Naive thymus-derived CD4-positive, alpha-beta T cell (primary cell): ENCODE measurements at places on chromosomes 7 and 10. TPM values are rescaled to one million over a fixed set of nuclear protein-coding genes. Genes with fewer than 3 reads are reported as not detected.

DNA sequence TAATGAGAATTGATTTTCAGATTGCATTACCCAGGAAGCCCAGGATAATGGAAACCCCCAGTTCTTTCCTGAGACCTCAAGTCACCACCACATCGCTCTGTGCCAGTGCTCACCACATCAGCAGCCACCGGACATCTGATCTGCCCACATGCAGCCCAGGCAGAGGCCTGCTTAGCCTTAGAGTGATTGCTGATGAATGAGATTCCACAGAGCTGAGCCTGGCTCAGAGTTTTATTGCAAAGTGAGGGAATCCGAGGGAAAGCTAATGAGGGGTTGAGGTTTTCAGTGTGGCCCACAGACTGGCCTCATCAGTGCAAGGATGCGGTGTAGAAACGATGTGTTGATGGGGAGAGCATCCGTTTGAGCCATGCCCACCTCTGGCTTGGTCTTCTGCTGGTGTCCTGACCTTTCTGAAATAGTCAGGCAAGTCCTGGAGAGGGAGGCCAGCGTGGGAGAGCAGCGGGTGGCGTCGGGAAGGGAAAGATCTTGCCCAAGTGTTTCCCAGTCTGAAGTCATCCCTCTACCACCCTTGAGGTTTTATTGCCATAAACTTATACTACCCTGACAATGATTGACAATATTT is 120.3 kb downstream of the ITIH5 start:
- no peaks in the 10 kb centered on the region for H3K27me3 ChIP-seq
- no peaks in the 10 kb centered on the region for H3K4me1 ChIP-seq
- H3K36me3 ChIP-seq: no peaks in the 10 kb centered on the region
- H3K4me3 ChIP-seq: no peak overlapping the region
- DNase-seq: no peak

DNA sequence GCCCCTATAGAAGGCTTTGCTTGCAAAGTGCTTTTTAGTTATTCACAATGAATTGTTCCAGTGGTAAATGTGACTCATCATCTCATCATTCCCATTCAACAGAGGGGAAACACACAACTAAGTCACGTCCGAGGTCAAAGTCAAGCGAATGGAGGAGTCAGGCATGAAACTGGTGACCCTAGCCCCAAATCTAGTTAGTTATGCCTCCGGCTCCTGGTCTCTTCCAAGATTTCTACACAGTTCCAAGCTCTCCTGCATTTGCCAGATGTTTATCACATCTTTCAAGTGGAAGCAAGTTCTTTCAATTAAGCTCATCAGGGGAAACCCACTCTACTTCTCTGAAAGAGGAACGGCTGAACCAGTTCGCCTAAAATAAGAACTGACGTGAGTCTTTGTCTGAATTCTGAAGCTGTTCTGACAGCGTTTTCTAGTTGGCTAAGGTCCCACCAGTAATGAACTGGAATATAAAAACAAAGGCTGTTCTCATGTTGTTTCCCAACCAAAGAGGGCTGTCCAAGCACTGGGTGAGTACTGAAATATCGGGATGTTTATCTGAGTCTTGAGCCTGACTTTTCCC is 140.9 kb upstream of the NRBF2 start:
- no peak for DNase-seq

DNA sequence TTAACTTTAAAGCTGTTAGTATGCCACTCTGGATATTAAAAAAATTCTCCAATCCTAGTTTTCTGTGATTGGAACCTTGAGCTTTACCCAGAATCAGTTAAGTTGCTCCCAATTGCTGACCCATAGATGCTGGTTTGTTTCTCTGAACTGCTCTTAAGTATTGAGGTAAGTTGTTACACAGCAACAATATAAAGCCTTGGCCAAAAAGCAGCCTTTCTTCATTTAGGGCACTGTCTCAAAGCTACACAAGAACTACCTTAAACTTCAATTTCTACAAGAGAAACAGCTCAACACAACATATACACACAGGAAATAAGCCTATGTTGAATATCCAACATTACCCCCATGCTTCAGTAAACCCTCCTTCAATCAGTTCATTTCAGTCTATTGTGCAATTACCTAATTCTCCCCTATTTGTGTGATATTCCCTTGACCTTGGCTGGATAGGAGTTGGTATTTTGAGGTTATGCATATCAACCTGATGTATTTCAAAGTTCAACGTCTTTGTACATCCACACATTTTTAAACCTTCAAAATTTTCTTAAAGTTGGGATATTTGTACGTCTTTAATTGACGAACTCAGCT is 11.5 kb downstream of the HNRNPA2B1 start:
- no peak for DNase-seq
- no peak overlapping the region for H3K4me3 ChIP-seq
- no peak overlapping the region for H3K27ac ChIP-seq
- peaks cover 52% of the 10 kb centered on the region for H3K36me3 ChIP-seq
- H3K27me3 ChIP-seq: no peaks in the 10 kb centered on the region
- peaks cover 34% of the 10 kb centered on the region for H3K4me1 ChIP-seq

GRCh38 chr10:47224546-47225218 is 75.3 kb upstream of the GDF10 start:
- H3K36me3 ChIP-seq: no peaks in the 10 kb centered on the region
- no peak overlapping the region for H3K4me3 ChIP-seq
- no peaks in the 10 kb centered on the region for H3K27me3 ChIP-seq
- H3K4me1 ChIP-seq: no peaks in the 10 kb centered on the region
- DNase-seq: no peak

DNA sequence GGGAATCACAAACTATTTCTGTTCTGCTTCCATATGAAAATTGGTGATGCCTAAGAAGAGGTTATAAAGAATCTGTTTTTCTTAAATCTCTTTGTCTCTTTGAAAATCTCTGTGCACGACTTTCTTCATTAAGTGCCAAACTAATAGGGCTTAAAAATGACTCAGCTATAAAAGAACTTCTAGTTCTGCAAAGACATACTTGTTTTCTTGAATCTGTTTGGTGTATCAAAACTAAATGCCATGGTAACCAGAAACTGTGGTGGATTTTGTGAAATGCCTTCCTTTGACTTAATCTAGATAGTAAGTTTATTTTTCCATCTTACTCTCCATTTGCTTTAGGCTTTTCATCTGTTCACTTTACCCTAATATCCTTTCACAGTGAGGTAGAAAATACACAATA is 417.8 kb downstream of the PARD3 start:
- H3K27me3 ChIP-seq: no peaks in the 10 kb centered on the region
- DNase-seq: no peak
- no peak overlapping the region for H3K27ac ChIP-seq
- H3K4me1 ChIP-seq: no peaks in the 10 kb centered on the region

DNA sequence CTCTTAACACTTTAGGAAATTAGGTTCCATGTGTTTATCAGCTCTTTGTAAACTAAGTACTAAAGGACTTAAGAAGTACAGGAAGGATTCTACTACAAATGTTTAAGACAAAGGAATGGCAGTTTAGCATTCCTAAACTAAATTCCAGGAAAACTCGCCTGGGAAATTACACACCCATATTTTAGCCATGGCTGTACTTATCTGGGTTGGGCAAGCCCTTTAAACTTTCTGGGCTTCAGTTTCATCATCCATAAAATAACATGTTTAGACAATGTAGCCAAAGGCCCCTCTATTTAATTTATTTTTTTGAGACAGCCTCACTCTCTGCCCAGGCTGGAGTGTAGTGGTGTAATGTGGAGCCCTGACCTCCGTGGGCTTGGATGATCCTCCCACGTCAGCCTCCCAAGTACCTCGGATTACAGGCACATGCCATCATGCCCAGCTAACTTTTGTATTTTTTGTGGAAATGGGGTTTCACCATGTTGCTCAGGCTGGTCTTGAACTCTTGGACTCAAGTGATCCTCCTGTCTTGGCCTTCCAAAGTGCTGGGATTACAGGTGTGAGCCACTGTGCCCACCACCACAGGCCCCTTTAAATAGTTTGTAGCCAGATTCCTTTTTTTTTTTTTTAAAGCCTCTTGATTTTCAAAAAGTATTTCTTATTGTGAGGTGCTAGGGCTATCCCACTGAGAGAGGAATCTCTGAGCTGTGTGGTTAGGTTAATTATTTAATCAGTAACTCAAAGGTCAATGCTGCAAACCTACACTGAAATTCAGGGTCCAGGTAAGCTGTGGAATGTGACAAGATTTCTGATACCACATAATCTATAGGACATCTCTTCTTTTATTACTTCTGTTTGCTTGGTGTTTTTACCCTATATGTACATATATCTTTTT is 32.1 kb downstream of the TMEM60 start:
- no peak overlapping the region for H3K4me3 ChIP-seq
- no peak for DNase-seq
- no peaks in the 10 kb centered on the region for H3K27me3 ChIP-seq
- H3K4me1 ChIP-seq: no peaks in the 10 kb centered on the region
- no peak overlapping the region for H3K27ac ChIP-seq

- H3K4me3 ChIP-seq: no peak overlapping the region
- H3K36me3 ChIP-seq: no peaks in the 10 kb centered on the region
- no peak overlapping the region for H3K27ac ChIP-seq
- H3K27me3 ChIP-seq: no peaks in the 10 kb centered on the region
Measured at GRCh38 chr7:47635091-47636080, 53.5 kb upstream of the TNS3 start.

- H3K4me3 ChIP-seq: no peak overlapping the region
- H3K4me1 ChIP-seq: no peaks in the 10 kb centered on the region
- H3K27ac ChIP-seq: no peak overlapping the region
- no peaks in the 10 kb centered on the region for H3K27me3 ChIP-seq
Measured at GRCh38 chr7:125149151-125149550, 219.5 kb upstream of the POT1 start.

- no peak for DNase-seq
- no peak overlapping the region for H3K27ac ChIP-seq
- H3K4me3 ChIP-seq: no peak overlapping the region
- no peaks in the 10 kb centered on the region for H3K4me1 ChIP-seq
- no peaks in the 10 kb centered on the region for H3K36me3 ChIP-seq
Measured at GRCh38 chr7:21636694-21637093, 93.9 kb downstream of the DNAH11 start.

GRCh38 chr7:73308074-73308664 is 457 bp downstream of the NSUN5 start:
- H3K27ac ChIP-seq: peak overlapping the region; percentile 72
- peaks cover 7% of the 10 kb centered on the region for H3K4me1 ChIP-seq
- DNase-seq: no peak
- H3K36me3 ChIP-seq: peaks cover 42% of the 10 kb centered on the region
- H3K27me3 ChIP-seq: no peaks in the 10 kb centered on the region
- peak overlapping the region; percentile 79 for H3K4me3 ChIP-seq

GRCh38 chr7:101518336-101518735 is 110.8 kb downstream of the MYL10 start:
- no peaks in the 10 kb centered on the region for H3K27me3 ChIP-seq
- no peaks in the 10 kb centered on the region for H3K36me3 ChIP-seq
- no peak overlapping the region for H3K4me3 ChIP-seq
- no peaks in the 10 kb centered on the region for H3K4me1 ChIP-seq
- H3K27ac ChIP-seq: no peak overlapping the region
- no peak for DNase-seq

- H3K27me3 ChIP-seq: no peaks in the 10 kb centered on the region
- H3K4me3 ChIP-seq: peak within 1 kb of the TSS; percentile 86
- H3K36me3 ChIP-seq: no peaks in the 10 kb centered on the region
- peak within 1 kb of the TSS; percentile 99 for H3K27ac ChIP-seq
- DNase-seq: peak; percentile 97
- H3K4me1 ChIP-seq: peaks cover 27% of the 10 kb centered on the region
Measured at GRCh38 chr10:5813341-5814109, at the start of gene GDI2. GDI2 (minus strand) TSS chr10:5813434; CDS start chr10:5813258, 176 bp downstream.

GRCh38 chr10:77741746-77742145 is 104.1 kb upstream of the KCNMA1 start:
- H3K4me3 ChIP-seq: no peak overlapping the region
- no peak for DNase-seq
- H3K27ac ChIP-seq: no peak overlapping the region
- no peaks in the 10 kb centered on the region for H3K4me1 ChIP-seq
- H3K36me3 ChIP-seq: no peaks in the 10 kb centered on the region
- no peaks in the 10 kb centered on the region for H3K27me3 ChIP-seq

- H3K27ac ChIP-seq: no peak overlapping the region
- H3K27me3 ChIP-seq: no peaks in the 10 kb centered on the region
- peaks cover 6% of the 10 kb centered on the region for H3K36me3 ChIP-seq
- H3K4me3 ChIP-seq: no peak overlapping the region
- H3K4me1 ChIP-seq: no peaks in the 10 kb centered on the region
Measured at GRCh38 chr10:31822616-31823318, 105.9 kb downstream of the ARHGAP12 start.

GRCh38 chr10:12121673-12122072 is 7.8 kb upstream of the SEC61A2 start:
- DNase-seq: no peak
- H3K27me3 ChIP-seq: no peaks in the 10 kb centered on the region
- H3K4me3 ChIP-seq: no peak overlapping the region
- no peaks in the 10 kb centered on the region for H3K36me3 ChIP-seq

GRCh38 chr7:117718116-117718835 is 155.0 kb downstream of the CTTNBP2 start:
- H3K27me3 ChIP-seq: no peaks in the 10 kb centered on the region
- no peaks in the 10 kb centered on the region for H3K4me1 ChIP-seq
- no peaks in the 10 kb centered on the region for H3K36me3 ChIP-seq
- DNase-seq: no peak
- H3K4me3 ChIP-seq: no peak overlapping the region

GRCh38 chr7:39606352-39606751 is 17.0 kb upstream of the RALA start:
- H3K4me1 ChIP-seq: peaks cover 22% of the 10 kb centered on the region
- no peaks in the 10 kb centered on the region for H3K36me3 ChIP-seq
- no peaks in the 10 kb centered on the region for H3K27me3 ChIP-seq
- no peak overlapping the region for H3K27ac ChIP-seq
- DNase-seq: no peak

Gene VAX1
- not detected for polyA plus RNA-seq

Gene CYP3A4
- polyA plus RNA-seq: not detected

Gene EN2
- polyA plus RNA-seq: not detected

Gene LIPF
- not detected for polyA plus RNA-seq

Gene CTAGE4
- not detected for polyA plus RNA-seq

Gene SPDYE1
- 0.21 TPM for polyA plus RNA-seq

Gene MSS51
- polyA plus RNA-seq: 0.18 TPM

Gene LRRD1
- polyA plus RNA-seq: not detected

Gene ZC3HAV1L
- polyA plus RNA-seq: 0.13 TPM

Gene GRM3
- polyA plus RNA-seq: not detected

Gene SLC37A3
- polyA plus RNA-seq: 18.5 TPM

Gene KNDC1
- not detected for polyA plus RNA-seq

Gene PNLIPRP3
- not detected for polyA plus RNA-seq
